Sigmoid colon (tissue), 7 donors: ENCODE measurements at places on chromosomes 7 and 10. TPM values are rescaled to one million over a fixed set of nuclear protein-coding genes. Genes with fewer than 3 reads are reported as not detected.
A peak's percentile ranks its signal among the peaks of the same experiment; 100 is the strongest.

Gene STEAP4
- 13.2 TPM for total RNA-seq

Gene MMD2
- not detected for total RNA-seq

Gene ASB10
- total RNA-seq = not detected

Gene PILRA
- 10.0 TPM for total RNA-seq

Gene H2BK1
- not detected for total RNA-seq

Gene CTAGE8
- 0.49 TPM for total RNA-seq

DNA sequence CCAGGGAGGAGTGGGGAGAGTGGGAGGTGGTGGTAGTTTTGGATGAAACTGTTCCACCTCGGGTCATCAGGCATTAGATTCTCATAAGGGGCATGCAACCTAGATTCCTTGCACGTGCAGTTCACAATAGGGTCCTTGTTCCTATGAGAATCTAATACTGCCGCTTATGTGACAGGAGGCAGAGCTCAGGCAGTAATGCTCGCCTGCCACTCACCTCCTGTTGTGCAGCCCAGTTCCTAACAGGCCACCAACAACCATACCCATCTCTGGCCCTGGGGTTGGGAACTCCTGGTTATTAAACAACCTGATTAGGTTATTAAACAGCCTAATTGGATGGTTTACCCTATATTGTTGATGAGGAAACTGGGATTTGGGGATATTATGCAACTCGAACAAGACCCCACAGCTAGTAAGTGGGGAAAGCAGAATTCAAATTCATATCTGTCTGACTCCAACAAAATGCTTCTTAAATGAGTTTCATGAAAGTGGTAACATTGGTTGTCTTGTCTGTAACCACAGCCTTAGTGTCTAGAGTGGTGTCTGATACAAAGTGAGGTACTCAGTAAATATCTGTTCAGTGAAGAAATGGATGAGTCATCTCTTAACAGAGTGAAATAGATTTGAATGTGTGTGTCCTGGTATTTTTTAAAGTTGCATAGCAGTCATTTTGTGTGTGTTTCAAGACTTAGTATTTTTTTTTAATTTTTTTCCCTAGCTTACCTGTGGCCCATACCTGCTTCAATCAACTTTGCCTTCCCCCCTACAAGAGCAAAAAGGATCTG is 101.6 kb downstream of the HECTD2 start:
- DNase-seq = no peak

GRCh38 chr10:101668566-101668965 is 26.4 kb downstream of the FBXW4 start:
- DNase-seq = no peak

- no peak for DNase-seq
Measured at GRCh38 chr10:78976825-78977755, 91.7 kb upstream of the ZMIZ1 start.

- DNase-seq = no peak
Measured at GRCh38 chr10:102507521-102507920, 3.7 kb downstream of the SUFU start.

DNA sequence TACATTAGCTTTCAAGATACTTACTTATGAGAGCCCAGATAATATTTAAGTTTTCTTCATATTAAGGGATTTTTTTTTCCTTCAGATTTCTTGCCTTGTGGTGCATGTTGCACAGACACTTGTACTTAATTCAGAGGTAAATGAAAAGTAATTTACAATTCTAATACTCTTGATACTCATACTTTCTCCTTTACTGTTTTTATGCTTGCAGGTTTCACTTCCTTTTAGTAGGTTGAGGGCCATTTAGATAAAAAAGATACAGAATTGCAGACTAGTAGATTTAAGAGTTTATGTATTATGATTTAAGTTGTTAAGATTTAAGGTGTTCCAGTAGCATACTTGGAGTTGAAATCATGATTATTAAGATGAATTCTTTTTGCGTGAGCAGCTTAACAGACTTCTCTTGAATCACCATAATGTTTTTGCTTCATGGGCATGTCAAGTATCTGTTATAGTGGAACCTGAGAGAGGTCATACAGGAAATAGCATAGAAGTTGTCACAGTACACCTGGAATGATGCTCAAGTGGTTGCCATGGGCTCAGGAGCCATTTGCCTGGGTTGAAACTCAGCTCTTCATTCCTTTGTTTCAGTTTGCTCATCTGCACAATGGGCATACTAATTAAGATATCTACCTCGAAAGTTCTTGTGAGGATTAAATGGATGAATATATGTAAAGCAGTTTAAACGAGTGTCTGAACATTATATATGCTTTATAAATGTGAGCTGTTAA is 174.8 kb upstream of the PRPS1L1 start:
- DNase-seq = no peak

GRCh38 chr10:71187600-71187999 is 24.8 kb upstream of the UNC5B start:
- DNase-seq = no peak

GRCh38 chr7:136230210-136230609 is 253.1 kb upstream of the MTPN start:
- no peak for DNase-seq

DNA sequence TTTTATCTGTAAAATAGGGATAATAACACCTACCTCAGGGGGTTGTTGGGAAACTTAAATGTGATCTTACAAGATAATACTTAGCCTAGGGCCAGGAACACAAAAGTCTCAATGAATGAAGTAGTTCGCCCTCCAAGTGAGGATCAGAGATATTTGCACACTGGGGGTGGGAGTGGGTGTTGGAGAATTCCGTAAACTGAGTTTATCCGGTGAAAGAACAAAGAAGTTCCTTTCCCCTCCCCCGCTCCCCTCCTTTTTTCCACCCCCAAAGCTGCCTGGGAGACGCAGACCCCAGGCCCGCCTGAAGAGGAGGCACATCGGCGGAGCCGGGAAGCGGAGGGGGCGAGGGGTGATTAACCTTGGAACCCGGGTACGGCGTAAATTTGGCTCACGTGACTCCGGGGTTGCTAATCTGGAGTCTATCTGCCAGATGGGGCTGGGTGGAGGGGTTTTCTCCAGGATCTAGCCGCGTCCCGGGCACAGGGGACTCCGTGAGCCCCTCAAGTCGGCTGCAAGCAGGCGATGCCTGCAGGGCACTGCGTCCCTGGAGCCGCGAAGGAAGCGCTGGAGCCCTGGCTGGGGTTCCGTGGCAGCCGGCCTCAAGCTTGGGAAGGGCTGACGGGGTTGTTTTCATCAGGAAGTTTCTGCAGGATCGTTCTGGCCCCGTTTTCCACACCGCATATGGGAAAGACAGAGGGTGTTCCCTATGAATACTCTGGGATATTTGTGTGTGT is 1.4 kb upstream of the PODXL start:
- DNase-seq = peak; percentile 69

DNA sequence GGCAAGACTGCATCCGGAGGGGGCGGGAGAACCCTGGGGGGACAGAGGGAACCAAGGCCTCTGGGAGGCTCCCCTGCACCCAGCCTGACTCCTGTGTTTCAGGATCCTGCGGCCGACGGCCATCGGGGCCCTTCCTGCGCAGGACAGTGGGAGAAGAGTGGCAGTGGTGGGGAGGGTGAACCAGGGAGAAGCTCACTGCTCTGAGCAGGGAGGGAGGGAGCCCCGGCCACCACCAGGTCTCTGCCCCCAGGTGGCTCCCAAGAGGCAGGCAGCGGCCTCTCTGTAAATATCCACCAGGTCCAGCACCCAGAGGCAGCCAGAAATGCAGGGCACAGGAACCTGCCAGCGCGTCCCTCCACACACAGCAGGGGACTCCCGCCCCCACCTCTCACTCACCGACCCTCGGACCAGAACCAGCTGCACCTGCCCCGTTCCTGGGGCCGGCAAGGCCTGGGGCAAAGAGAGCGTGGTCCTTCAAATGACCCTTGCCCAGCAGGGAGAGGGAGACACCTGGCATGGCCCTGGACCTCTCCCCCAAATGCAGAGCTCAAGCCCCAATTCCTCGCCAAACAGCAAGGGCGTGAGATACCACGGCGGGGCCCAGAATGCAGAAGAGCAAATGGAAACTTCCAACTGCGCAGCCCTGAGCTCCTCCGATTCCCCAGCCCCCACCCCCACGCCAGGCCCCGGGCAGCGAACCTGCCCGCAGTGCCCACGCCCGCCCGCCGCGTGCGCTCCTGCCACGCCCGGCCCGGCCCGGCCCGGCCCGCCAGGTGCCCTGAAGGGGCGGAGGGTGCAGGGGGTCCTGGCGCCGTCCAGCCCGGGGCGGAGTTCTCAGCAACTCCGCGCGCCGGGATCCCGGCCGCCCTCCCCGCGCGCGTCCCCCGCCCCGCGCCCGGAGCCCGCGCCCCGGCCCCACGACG is 805 bp downstream of the RASGEF1A start:
- DNase-seq = no peak

- DNase-seq = no peak
Measured at GRCh38 chr7:17545348-17545747, 246.9 kb downstream of the AHR start.

GRCh38 chr10:16470747-16471146 is 33.9 kb downstream of the PTER start:
- no peak for DNase-seq
